ENCODE measurements at places on chromosomes 7 and 10.

GRCh38 chr10:79136236-79137005 is 67.7 kb downstream of the ZMIZ1 start:
- DNase-seq: no peak

GRCh38 chr7:117479225-117480054 is at the start of gene CFTR:
TSS of gene CFTR (plus strand) at chr7:117480025. CDS start at chr7:117480095, 70 bp downstream.
- DNase-seq: no peak

DNA sequence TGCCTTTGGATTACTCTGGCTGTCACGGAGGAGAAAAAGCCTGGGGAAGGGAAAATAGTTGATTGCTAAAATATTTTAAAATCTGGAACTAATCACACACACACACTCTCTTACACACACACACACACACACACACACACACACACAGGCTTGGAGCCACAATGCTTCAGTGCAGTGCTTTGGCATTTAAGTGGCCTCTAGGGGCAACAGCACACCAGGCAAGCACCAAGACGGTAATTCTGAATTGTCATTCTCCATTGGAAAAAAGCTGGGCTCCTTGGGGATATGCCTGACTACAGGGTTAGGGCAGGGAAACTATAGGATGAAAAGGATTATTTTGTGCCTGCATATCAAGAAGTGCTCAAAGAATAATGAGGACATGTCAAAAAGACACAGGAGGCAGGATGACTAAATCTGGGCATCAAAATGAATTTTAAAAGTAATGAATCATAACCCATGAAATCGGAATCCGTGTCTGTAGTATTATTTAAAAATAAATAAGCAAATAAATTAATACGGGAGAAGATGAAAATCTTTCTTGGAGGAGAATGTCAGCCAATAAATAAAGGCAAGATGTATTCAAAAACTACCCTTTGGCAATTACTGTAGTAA is 30.4 kb upstream of the DDC start:
- no peak for DNase-seq

- DNase-seq: no peak
These were observed 65.8 kb downstream of the PIP4K2A start for GRCh38 chr10:22648547-22648961.

DNA sequence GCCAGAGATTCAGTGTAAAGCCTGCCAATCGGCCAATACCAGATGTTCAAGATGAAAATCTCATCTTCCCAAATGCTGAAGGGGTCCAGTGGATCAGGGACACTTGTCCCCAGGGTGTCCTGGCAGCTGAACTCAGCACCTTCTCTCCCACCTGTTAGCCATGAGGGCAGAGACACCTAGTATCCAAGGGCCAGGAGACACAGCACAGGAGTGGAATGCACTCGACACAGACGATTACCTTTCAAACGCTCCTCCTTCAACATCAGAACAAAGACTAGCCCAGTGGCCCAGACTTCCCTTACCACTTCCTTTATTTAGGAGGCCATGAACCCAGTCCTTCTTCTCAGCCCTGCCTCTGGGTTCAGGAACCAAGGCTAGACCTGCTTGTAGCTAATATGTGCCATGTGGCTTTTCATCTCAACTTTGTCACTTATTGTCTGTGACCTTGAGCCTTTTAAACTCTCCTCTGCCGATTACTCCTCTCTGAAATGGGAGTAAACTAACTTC is 180.3 kb upstream of the PLXNA4 start:
- DNase-seq: no peak

GRCh38 chr10:25493122-25493893 is 318.5 kb downstream of the GPR158 start:
- DNase-seq: no peak

- no peak for DNase-seq
These were observed 87.5 kb upstream of the ANLN start for GRCh38 chr7:36301914-36302771.

GRCh38 chr10:113111900-113112853 is 162.1 kb downstream of the TCF7L2 start:
- DNase-seq: no peak

- DNase-seq: no peak
These were observed 386.7 kb downstream of the CALN1 start for GRCh38 chr7:72025381-72025960.

DNA sequence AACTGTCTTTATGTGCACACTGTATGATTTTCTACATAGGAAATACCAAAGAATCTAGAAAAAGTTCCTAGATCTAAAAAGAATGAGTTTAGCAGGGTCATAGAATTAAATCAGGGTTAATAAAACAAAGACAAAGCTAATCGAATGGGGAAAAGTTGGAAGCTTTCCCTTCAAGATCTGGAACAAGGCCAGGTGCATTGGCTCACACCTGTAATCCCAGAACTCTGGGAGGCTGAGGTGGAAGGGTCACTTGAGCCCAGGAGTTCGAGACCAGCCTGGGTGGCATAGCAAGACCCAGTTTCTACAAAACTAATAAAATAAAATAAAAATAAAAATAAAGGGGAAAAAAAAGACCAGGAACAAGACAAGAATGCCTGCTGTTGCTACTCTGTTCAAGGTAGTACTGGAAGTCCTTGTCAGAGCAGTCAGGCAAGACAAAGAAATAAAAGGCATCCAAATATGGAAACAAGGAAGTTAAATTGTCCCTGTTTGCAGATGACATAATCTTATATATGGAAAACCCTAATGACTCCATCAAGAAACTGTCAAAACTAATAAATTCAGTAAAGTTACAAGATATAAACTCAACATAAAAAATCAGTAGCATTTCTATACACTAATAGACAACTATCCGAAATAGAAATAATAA is 76.1 kb upstream of the RHEB start:
- DNase-seq: no peak

- DNase-seq: no peak
These were observed 520.0 kb downstream of the PARD3 start for GRCh38 chr10:34295142-34295548.

- no peak for DNase-seq
These were observed 114.7 kb downstream of the CHN2 start for GRCh38 chr7:29309041-29309854.

GRCh38 chr10:123970927-123971286 is 79.3 kb upstream of the CPXM2 start:
- no peak for DNase-seq

DNA sequence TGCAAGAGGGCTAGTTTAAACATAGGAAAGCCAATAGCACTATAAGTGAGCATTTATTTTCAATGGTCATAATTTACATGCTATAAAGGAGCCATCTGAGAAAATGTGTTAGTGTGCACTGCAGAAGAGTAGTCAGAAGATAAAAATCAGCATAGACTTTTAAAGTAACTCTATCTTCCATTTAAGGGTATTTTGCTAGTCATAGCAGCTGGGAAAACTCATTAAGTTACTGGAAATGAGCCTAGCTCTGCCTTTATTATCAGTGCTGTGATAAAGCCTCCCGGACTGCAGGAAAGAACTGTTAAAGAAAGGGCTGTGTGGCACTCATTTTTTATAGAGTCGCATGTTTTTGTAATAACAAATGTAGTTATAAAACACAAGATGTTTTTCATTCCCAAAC is 825.8 kb upstream of the POM121L12 start:
- no peak for DNase-seq

GRCh38 chr7:69864822-69865221 is 266.5 kb downstream of the AUTS2 start:
- DNase-seq: no peak

- DNase-seq: no peak
These were observed 15.0 kb downstream of the NOD1 start for GRCh38 chr7:30463405-30464145.

GRCh38 chr7:142899661-142900060 is 14.1 kb upstream of the TRPV6 start:
- DNase-seq: no peak

Data from activated effector memory CD4-positive, alpha-beta T cell treated with Interleukin-2 at 50 U/mL for 16 hours (primary cell).